Activated T-cell treated with anti-CD3 and anti-CD28 coated beads, Interleukin-2, amount 50 U/mL, for 1 hour (primary cell): ENCODE measurements at places on chromosomes 16 and 17.

DNA sequence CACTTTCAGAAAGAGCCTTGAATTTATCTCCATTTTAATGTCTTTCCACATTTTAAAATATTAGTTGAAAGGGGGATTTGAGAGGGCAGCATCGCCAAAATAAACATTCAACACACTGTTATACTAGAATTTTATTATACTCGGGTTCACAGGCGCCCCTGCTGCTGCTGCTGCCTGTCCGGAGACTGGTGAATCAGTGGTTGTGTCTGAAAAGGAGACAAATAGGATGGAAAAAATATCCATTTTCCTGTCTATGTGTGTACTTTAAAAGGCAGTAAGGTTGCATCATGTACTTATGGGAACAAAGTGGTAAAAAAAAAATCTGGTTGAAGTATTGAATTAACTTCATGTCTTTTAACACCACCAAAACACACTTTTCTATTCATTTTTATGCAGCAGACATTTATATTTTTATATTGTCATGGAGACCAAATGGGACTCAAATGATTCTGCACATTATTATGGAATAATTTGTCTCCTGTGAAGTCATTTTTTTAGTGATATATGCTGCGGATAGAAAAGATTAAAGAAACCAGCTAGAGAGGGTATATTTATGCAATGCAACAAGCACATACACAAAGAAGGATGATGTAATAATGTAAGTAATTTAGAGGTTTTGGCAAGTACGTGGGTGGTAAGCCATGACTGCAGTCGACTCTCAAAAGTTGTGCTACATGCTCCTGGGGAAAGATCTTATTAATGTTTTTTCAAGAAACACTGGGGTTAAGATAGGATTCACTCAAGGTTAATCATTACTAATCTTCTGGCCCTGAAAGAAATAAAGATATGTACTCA lies 759.0 kb upstream of the SOX9 start:
- no peak for DNase-seq

DNA sequence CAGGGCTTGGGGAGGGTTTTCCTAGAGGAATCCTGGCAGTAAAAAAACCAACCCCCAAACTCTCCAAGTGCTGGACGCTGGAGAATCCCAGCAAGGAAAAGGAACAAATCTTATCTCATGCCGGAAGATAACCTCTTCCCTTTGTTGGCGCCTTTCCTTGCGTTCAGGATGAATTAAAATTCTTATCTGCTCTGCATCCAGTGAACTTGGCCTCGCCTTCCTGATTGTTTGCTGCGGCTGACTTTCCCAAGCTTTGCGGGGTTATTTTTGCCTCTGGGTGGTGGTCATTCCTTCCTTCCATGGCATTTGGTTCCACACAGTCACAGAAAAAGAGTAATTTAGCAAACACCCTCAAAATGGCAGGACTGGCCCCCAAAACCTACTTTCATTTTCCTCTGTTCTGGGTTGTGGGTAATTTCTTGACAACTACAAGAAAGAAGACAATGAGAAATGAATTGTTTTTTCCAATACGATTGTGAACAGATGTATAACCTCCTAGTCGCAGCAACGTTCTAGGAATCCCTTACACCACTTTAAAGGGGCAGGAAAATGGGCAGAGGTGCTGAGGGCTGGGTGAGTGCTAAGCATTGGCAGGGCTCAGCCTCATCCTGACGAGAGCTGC lies 77.8 kb downstream of the MRC2 start:
- DNase-seq, result no peak

GRCh38 chr16:59567496-59567895 lies 833.4 kb upstream of the GOT2 start:
- DNase-seq, result no peak

GRCh38 chr17:32927724-32928585 lies at the start of gene TMEM98:
TMEM98 (plus strand) TSS chr17:32928153; CDS start chr17:32931529, 3,376 bp downstream.
- no peak for DNase-seq

DNA sequence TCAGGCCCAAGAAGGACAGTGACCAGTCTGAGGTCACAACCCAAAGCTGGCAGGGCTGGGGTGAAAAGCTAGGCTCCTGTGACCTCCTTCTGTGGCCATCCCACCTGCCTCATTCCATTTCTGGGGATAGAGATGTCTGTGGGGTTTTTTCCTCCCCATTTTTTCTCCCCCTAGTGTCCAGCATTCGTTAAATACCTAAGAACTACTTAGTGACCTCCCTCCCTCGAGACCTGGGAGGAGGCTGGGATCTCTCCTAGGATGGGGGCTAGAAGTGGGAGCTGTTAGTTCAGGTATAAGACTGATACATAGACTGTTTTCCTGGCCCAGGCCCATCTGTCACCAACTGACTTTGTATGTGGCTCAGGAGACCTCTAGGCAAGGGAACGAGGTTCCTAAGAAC lies 20.5 kb upstream of the STAC2 start:
- no peak for DNase-seq

DNA sequence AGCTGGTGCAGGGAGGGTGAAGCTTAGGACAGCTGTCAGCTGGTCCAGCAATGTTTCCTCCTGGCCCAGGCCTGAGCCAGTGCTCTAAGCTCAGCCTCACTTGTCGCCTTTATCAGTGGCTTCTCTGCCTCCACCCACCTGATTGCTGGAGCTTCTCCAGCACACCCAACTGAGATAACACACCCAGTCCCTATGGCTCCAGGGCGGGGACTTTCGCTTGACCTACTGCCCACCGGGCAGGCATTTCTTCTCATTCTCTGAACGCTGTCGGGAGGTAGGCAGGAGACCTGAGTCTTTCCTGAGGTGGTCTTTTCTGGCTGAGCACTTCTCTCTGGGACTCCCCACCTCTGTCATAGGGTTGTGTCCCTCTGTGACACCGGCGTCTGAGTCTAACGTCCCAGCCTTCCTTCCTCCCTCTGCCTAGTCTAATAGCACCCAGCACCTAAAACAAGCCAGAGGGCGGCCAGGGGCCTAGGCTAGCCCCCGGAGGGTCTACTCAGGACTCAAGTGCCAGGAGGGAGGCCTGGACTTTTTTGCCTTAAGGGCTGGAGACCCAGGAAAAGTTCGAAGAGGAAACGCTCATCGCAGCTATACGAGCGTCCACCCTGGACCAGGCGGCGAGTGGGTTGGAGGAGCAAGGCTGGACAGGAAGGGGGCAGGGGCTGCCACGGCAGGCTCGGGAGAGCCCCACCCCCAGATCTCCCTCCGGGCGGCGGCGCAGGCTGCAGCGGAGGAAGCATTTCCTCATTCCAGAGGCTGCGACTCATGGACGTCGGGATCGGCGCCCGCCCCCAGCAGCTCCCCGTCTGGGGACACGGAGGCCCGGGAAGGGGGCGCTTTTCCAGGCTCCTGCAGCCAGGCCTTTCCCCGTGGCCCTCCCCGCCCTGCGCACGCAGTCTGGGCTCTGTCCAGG lies 756 bp downstream of the TAX1BP3 start:
- peak; percentile 28 for DNase-seq

DNA sequence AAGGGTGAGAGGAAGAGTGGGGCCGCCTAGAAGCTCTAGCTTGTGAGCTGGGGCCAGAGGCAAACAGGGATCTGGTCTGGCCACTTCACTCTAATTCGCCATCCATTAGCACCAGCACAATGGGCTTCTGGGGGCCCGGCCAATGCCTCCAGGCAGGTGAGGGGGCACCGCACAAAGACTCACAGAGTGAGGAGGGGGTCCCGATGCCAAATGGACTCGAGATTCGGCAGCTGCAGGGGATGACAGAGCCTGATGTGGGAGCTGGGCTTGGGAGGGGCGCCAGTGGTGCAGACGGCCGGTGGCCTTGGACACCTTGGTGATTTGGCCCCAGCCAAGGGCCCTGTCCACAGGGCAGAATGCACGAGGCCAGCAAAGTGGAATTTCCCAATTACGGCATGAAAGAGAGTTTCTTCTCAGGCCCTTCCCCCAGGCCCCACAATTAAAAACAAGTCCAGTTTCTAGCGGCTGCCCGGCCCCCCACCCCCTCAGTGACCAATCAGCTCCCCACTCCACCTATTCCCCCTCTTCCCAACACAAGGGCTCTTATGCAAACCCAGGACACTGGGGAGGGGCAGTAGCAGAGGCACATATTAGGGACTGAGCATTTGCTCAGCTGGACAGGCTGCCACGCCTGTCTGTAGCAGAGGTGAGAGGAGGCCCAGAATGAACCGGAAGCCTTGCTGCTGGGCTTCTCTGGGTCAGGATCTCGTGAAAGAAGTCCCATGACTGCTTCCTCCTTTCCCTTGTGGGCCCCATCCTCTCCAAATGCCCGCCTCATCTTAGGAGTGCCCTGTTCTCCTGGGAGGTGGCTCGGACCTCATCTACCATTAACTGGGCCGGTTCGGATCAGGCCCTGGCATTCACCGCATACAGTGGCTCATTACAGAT lies 39.4 kb upstream of the MTSS2 start:
- DNase-seq, result no peak

GRCh38 chr16:67477960-67478554 lies 2.9 kb downstream of the ATP6V0D1 start:
- DNase-seq, result no peak

DNA sequence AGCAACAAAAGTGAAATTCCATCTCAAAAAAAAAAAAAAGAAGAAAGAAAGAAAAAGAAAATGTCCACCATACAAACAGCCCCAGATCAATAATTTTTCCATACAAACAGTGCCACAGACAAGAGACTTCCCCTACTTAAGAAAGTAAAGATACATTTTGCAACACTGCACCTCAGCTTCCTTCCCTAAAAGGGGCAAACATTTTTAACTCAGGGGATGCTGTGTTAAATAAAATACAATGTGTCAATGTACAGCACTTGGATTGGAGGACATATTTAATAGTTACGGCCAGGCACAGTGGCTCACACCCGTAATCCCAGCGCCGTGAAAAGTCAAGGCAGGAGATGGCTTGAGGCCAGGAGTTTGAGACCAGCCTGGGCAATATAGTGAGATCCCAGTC lies 22.3 kb downstream of the MYH11 start:
- DNase-seq, result no peak

GRCh38 chr17:35930211-35931065 lies at the start of gene RDM1:
RDM1 (minus strand) TSS chr17:35930773; CDS start chr17:35930727, 46 bp downstream.
- DNase-seq, result peak; percentile 81

GRCh38 chr16:88264641-88265285 lies 118.0 kb upstream of the ZNF469 start:
- DNase-seq, result peak; percentile 40

- DNase-seq, result no peak
Measured at GRCh38 chr17:45433159-45433535, 477 bp upstream of the ARHGAP27 start.

DNA sequence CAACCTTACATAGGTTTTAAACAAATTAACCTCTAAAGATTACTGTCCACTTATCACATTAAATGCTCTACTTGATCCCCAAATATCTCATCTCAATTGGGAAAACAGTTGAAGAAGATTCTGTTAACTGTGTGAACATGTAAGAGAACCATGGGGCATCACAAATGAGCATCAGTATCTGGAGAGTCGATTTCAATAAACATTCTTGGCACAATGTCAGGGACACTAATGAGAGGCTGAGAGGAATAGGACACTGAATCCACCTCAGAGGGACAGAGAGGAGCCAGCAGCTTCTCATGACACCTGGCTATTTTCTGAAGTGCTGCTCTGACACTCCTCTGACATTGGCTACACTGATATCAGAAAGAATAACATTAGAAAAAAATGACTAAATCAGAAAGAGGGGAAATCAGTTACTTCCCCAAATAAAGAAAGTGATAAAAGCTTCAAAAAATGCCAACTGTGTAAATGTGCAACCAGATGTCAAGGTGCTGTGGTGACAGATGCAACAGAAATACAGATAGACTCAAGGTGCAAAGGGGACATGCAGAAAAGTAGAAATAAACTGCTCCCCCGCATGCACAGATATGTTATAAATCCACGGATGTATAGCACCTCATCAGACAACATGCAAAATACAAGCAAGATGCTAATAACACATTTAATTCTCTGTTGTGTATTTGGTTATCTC lies 67.4 kb downstream of the SNX11 start:
- no peak for DNase-seq

GRCh38 chr16:89246383-89246902 lies 28.9 kb downstream of the ZNF778 start:
- no peak for DNase-seq

GRCh38 chr16:29023279-29024277 lies 38.7 kb downstream of the LAT start:
- peak; percentile 37 for DNase-seq

- DNase-seq, result no peak
Measured at GRCh38 chr17:227078-227945, 45.9 kb upstream of the DOC2B start.

- peak; percentile 72 for DNase-seq
Measured at GRCh38 chr17:17663160-17664063, 17.8 kb upstream of the RAI1 start.

DNA sequence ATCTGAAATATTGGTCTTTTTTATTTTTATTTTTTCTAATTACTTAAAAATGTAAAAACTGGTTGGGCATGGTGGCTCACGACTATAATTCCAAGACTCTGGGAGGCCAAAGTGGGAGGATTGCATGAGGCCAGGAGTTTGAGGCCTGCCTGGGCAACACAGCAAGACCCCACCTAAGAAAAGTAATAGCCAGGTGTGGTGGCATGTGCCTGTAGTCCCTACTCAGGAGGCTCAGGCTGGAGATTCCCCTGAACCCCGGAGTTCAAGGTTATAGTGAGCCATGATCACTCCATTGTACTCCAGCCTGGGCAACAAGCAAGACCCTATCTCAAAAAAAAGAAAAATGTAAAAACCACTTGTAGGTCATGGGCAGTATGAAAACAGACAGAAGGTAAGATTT lies 36.8 kb upstream of the CDH3 start:
- DNase-seq, result no peak

GRCh38 chr16:46947900-46948547 lies 25.4 kb downstream of the DNAJA2 start:
- DNase-seq, result peak; percentile 23

- peak; percentile 20 for DNase-seq
Measured at GRCh38 chr16:27434141-27435051, 32.4 kb downstream of the IL21R start.

- DNase-seq, result no peak
Measured at GRCh38 chr17:48841395-48841831, 10.6 kb downstream of the CALCOCO2 start.

GRCh38 chr16:23290189-23291062 lies 11.7 kb upstream of the SCNN1B start:
- DNase-seq, result no peak

- no peak for DNase-seq
Measured at GRCh38 chr16:11071829-11072228, 127.5 kb downstream of the CLEC16A start.

- DNase-seq, result no peak
Measured at GRCh38 chr17:6035801-6036394, 34.3 kb upstream of the WSCD1 start.

GRCh38 chr16:4574919-4575705 lies 19.0 kb downstream of the C16orf96 start:
- no peak for DNase-seq

DNA sequence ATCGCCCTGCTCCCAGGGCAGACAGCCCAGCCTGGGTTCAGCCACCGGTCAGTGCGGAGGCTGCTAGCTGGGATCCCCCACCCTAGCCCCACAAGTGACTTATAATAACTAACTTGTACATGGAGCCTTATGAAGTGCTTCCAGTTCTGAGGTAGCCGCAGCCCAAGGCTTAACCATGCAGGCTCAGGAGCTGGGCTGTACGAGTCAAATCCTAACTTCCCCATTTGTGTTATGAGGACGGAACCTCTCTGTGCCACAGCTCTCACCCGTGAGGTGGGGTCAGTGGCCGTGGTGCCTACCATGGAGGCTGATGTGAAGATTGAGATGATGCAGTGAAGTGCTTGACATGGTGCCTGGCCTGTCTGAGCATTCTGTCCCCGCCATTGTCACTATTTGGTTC lies 27.8 kb upstream of the GOSR2 start:
- no peak for DNase-seq

- DNase-seq, result no peak
Measured at GRCh38 chr17:7867881-7868329, 10.1 kb downstream of the CYB5D1 start.
